ENCODE measurements at places on chromosomes 7 and 10. TPM values are rescaled to one million over a fixed set of nuclear protein-coding genes. Genes with fewer than 3 reads are reported as not detected.

The ZPBP gene
- total RNA-seq, result not detected

The TAS2R16 gene
- not detected for total RNA-seq

The CC2D2B gene
- total RNA-seq, result not detected

The TRIM73 gene
- 0.44 TPM for total RNA-seq

The HIPK2 gene
- 13.7 TPM for total RNA-seq

The UCMA gene
- not detected for total RNA-seq

The SEMA3E gene
- total RNA-seq, result 6.8 TPM

The HHEX gene
- total RNA-seq, result 8.7 TPM

The NRF1 gene
- 9.3 TPM for total RNA-seq

The AKR1C4 gene
- not detected for total RNA-seq

The CUL2 gene
- total RNA-seq, result 28.9 TPM

The MRLN gene
- total RNA-seq, result not detected

The RASA4B gene
- total RNA-seq, result 3.5 TPM

The AQP1 gene
- total RNA-seq, result 1.5 TPM

The DKK1 gene
- 71.0 TPM for total RNA-seq

Data from smooth muscle cell of trachea (primary cell).